ENCODE measurements at places on chromosomes 11 and 22. TPM values are rescaled to one million over a fixed set of nuclear protein-coding genes. Genes with fewer than 3 reads are reported as not detected.

DNA sequence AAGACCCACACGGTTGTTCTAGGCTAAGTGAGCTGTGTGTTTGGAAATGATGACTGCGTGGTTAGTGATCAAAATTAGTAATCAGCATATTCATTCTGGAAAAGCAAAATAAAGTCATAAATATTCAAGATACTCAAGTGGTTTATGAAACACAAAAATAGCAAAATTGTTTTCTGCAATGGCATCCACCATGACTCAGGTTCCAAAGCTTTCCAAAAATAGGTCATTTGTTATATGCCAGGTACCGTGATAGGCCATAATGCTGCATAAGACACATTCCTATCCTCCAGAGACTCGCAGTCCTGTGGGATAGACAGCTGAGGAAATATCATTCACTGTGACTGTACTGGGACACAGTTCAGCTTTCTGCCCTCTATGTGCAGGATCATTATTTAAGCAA is 2.4 kb upstream of the ATL3 start:
- H3K27ac ChIP-seq: no peak overlapping the region
- peaks cover 22% of the 10 kb centered on the region for H3K4me1 ChIP-seq
- no peak for DNase-seq

The RPLP2 gene
- total RNA-seq: 692 TPM

The CRYBB1 gene
- total RNA-seq: 0.86 TPM

DNA sequence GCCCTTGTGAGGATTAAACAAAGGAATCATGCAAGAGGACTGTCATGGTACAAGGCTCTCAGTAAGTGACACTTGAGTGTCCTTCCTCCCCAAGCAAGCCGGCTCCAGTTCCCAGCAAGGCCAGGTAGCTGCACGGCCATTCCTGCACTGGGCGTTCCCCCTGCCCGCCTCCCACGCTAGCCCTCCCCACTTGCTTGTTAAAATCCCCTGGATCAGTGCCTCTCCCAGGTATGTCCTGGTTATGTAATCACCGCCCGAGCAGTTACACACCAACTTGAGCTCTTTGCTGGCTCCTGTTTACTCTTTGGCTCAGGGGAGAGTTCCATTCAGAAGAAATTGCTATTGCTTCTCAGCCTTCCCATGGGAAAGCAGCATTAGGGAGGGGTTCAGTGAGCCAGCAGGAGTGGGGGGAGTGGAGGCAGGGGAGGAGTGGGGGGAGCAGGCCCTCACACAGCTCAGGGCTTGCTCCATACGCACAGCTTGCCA is 19.4 kb upstream of the MYEOV start:
- peaks cover 6% of the 10 kb centered on the region for H3K27me3 ChIP-seq
- H3K27ac ChIP-seq: no peak overlapping the region
- peaks cover 12% of the 10 kb centered on the region for H3K4me1 ChIP-seq
- no peaks in the 10 kb centered on the region for H3K36me3 ChIP-seq

GRCh38 chr11:79931692-79932091 is 490.9 kb upstream of the TENM4 start:
- DNase-seq: peak; percentile 64
- H3K4me3 ChIP-seq: no peak overlapping the region
- H3K27me3 ChIP-seq: no peaks in the 10 kb centered on the region
- no peaks in the 10 kb centered on the region for H3K36me3 ChIP-seq

- H3K4me3 ChIP-seq: no peak overlapping the region
- no peaks in the 10 kb centered on the region for H3K36me3 ChIP-seq
- peaks cover 81% of the 10 kb centered on the region for H3K4me1 ChIP-seq
- H3K27ac ChIP-seq: no peak overlapping the region
- no peak for DNase-seq
These were observed 13.4 kb downstream of the ABTB2 start for GRCh38 chr11:34344410-34344767.

The SLC22A12 gene
- not detected for total RNA-seq

DNA sequence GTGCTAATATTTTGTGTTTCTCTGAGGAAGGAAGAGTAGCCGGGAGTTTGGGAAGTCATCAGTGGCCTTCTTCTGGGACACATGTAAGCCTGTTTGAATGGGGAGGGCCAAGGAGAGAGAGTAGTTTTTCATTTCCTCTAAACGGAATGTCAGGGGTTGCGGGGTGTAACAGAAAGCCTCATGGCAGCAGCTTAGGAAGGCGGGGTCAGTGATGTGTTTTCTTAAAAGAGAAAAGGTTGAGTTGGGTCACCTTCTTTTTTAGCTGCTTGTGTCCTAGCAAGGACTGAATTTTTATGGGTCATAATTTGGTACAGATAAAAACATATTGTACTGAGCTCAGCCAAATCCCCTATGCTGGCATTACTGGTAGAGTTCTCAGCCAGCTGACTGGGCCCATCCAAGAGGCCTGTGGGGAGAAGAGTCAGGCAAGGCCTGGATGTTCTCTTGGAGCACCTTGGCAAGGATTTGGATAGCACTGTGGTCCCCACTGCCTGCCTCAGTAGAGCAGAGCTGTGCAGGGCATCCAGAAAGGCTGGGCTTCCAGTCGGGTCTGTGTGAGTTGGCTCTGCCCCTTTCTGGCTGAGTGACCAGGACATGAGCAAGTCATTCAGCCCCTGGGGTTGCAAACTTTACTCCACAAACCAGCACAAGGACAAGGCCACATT is 29.4 kb upstream of the NAV2 start:
- no peak overlapping the region for H3K4me3 ChIP-seq
- no peaks in the 10 kb centered on the region for H3K27me3 ChIP-seq
- H3K4me1 ChIP-seq: peaks cover 57% of the 10 kb centered on the region
- peak overlapping the region; percentile 85 for H3K27ac ChIP-seq
- DNase-seq: no peak
- H3K36me3 ChIP-seq: no peaks in the 10 kb centered on the region

DNA sequence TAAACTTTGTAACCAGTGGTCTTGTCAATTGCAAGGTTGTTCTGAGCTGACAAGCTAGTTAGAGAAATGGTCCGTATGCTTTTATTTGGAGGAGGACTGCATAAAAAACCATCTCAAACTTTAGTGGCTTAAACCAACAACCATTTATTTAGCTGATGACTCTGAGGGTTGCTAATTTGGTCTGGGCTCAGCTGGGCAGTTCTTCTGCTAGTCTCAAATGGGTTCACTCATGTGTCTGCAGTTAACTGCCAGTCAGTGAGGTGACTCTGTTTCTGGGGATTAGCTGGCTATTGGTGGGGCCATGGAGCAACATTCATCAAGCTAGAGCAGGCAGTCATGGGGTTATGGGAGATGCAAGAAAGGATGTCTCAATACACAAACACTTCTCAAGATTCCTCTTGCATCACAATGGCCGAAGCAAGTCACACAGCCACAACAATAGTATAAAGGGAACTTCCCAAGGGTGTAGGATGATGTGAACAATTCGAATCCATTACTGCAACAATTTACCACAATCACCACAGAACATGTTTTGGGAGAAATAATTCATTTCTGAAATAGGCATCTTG is 521.9 kb downstream of the INSC start:
- no peak for DNase-seq
- no peaks in the 10 kb centered on the region for H3K27me3 ChIP-seq
- no peak overlapping the region for H3K27ac ChIP-seq

DNA sequence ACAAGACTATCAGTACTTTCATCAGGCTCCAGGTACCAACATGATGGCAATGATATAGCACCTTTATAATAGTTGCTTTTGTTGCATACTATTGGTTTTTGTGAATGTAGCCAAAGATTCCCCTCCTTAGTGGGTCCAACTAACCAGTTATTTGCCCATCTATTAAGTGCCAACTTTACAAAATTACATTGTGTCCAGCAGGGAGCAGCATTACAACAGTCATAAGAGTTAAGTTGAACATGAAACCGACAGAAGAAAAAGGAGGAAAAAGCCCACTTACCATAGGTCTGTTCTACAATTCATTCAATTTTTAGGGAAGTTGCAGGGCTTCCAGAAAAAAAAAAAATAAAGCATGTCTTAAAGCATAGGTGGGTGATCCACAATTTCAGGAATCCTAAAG is 21.6 kb downstream of the IMMP1L start:
- no peaks in the 10 kb centered on the region for H3K36me3 ChIP-seq
- H3K4me1 ChIP-seq: no peaks in the 10 kb centered on the region
- H3K4me3 ChIP-seq: no peak overlapping the region
- H3K27ac ChIP-seq: no peak overlapping the region
- no peak for DNase-seq
- H3K27me3 ChIP-seq: no peaks in the 10 kb centered on the region

The CD3G gene
- total RNA-seq: 0.33 TPM

The NF2 gene
- total RNA-seq: 37.6 TPM

- peaks cover 31% of the 10 kb centered on the region for H3K27me3 ChIP-seq
- H3K36me3 ChIP-seq: no peaks in the 10 kb centered on the region
- no peaks in the 10 kb centered on the region for H3K4me1 ChIP-seq
These were observed 107.6 kb upstream of the ASPHD2 start for GRCh38 chr22:26321469-26321913.

- H3K4me1 ChIP-seq: peaks cover 15% of the 10 kb centered on the region
- H3K4me3 ChIP-seq: peak overlapping the region; percentile 45
- H3K27ac ChIP-seq: peak overlapping the region; percentile 55
- H3K36me3 ChIP-seq: no peaks in the 10 kb centered on the region
- DNase-seq: peak; percentile 93
- H3K27me3 ChIP-seq: no peaks in the 10 kb centered on the region
These were observed 43.3 kb upstream of the EP300 start for GRCh38 chr22:41048791-41049717.

- no peak overlapping the region for H3K27ac ChIP-seq
These were observed 110.1 kb upstream of the ANO5 start for GRCh38 chr11:22082788-22083187.

DNA sequence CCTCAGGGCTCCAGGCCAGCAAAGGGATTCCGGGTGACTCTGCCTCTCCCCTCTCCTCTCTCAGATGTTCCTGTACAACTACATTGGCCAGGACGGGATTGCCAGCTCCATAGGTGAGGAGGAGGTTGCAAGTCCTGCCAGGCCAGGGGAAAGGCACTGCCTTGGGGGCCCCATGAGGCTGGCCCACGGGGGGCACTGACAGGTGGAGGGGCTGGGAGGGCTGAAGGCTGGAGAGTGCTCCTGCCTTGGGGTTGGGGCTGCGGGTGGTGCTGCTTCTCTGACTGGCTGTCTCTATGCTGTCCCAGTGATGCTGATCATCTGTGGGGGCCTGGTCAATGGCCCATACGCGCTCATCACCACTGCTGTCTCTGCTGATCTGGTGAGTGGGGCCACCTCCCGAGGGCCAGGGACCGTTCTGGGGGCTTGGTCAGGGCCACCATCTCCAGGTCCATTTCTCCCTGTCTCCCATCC is 21.7 kb downstream of the SLC37A2 start:
- no peak for DNase-seq
- no peak overlapping the region for H3K27ac ChIP-seq
- H3K4me1 ChIP-seq: no peaks in the 10 kb centered on the region
- H3K4me3 ChIP-seq: no peak overlapping the region

The NLRP6 gene
- total RNA-seq: 0.13 TPM

DNA sequence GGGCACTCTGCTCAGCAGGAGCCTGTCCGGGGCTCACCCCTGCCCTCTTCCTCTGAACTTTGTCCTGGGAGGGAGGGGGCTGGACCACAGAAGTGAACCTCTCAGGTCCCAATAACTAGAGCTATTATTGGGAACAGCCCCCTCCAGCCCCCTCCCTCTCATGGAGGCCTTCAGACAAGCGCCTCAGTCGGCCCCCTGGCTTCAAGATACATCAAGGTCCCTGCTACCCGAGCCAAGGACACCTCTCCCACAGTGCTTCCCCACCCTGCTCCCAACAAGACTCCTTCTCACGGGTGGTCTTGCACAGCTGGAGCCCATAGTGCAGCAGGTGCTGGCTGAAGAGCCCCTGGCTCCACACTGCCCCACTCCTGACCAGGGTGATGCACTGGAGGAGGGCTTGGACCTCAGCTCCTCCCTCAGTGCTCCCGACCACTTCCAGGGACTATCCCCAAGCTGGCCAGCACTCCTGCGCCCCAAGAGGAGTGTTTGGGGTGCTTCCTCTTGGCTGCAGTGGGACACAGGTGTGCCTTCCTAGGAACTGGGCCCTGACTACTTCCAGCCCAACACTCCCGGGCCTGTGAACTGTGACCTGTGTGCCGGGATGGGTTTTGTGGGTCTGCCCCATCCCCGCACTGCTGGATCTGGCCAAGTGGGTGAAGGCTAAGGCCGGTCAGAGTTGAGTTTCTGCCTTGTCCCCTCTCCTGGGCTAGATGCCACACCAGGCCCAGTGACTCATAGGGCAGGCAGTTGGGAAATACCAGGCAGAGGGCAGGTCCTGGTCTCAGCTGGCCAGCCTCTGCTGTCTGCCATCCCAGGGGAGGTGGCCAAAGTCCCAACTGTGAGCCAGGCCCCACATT is 2.2 kb downstream of the PNPLA2 start:
- H3K4me1 ChIP-seq: peaks cover 39% of the 10 kb centered on the region
- H3K27me3 ChIP-seq: peaks cover 16% of the 10 kb centered on the region
- peaks cover 43% of the 10 kb centered on the region for H3K36me3 ChIP-seq
- peak overlapping the region; percentile 90 for H3K27ac ChIP-seq

GRCh38 chr11:77558380-77558779 is 31.4 kb upstream of the AQP11 start:
- H3K27me3 ChIP-seq: no peaks in the 10 kb centered on the region
- DNase-seq: no peak
- no peak overlapping the region for H3K4me3 ChIP-seq
- H3K27ac ChIP-seq: no peak overlapping the region

The ELMOD1 gene
- total RNA-seq: 1.7 TPM

GRCh38 chr22:25845985-25846745 is 104.2 kb downstream of the MYO18B start:
- no peaks in the 10 kb centered on the region for H3K4me1 ChIP-seq
- H3K4me3 ChIP-seq: no peak overlapping the region
- H3K36me3 ChIP-seq: no peaks in the 10 kb centered on the region
- H3K27ac ChIP-seq: no peak overlapping the region
- no peaks in the 10 kb centered on the region for H3K27me3 ChIP-seq
- DNase-seq: no peak

- H3K27me3 ChIP-seq: no peaks in the 10 kb centered on the region
- no peaks in the 10 kb centered on the region for H3K36me3 ChIP-seq
- H3K4me3 ChIP-seq: no peak overlapping the region
- no peak for DNase-seq
These were observed 47.7 kb downstream of the C11orf58 start for GRCh38 chr11:16786131-16786530.

The FAM180B gene
- total RNA-seq: 0.80 TPM

- DNase-seq: no peak
- no peak overlapping the region for H3K27ac ChIP-seq
- H3K4me3 ChIP-seq: no peak overlapping the region
- H3K4me1 ChIP-seq: no peaks in the 10 kb centered on the region
These were observed 331.2 kb downstream of the METTL15 start for GRCh38 chr11:28439403-28439802.

- no peak overlapping the region for H3K27ac ChIP-seq
- no peak overlapping the region for H3K4me3 ChIP-seq
- no peaks in the 10 kb centered on the region for H3K36me3 ChIP-seq
- no peaks in the 10 kb centered on the region for H3K27me3 ChIP-seq
- DNase-seq: no peak
These were observed 3.0 kb downstream of the KIF18A start for GRCh38 chr11:28104984-28105383.

Measured in esophagus muscularis mucosa (tissue), 4 donors.